ENCODE measurements at places on chromosomes 11 and 22.

GRCh38 chr11:100805506-100806199, 118.6 kb downstream of the ARHGAP42 start:
- no peak for DNase-seq

DNA sequence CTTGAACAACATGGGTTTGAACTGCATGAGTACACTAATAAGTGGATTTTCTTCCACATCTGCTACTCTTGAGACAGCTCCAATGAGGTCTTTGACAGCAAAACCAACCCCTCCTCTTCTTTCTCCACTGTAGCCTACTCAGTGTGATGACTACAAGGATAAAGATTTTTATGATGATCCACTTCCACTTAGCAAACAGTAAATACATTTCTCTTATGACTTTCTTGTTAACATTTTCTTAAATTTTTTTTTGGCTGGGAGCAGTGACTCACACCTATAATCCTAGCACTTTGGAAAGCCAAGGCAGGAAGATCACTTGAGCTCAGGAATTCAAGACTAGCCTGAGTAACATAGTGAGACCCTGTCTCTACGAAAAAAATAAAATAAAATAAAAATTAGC, 9.9 kb upstream of the EIF4G2 start:
- no peak for DNase-seq

GRCh38 chr11:120562806-120563425, 51.4 kb downstream of the GRIK4 start:
- DNase-seq: no peak

DNA sequence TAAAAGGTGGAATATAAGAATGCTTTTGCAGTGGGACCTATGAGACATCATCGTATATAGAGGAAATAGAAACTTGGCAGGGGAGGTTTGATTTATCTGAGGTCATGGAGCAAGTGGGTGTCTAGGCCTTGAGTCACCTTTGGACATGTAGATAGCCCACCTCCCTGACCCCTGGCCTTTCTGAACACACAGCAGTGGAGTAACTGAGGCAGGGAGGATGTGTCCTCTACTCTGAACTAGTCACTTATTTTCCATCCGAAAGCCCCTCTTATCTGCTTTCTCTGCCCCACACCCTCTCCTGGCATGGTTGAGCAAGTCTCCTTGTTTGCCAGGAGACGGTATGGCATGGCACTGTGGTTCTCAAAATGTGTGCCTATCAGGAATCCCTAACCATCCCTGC, 7.9 kb downstream of the CD82 start:
- DNase-seq: no peak

GRCh38 chr22:19719050-19719482, 4.3 kb upstream of the GP1BB start:
- DNase-seq: peak; percentile 67

- no peak for DNase-seq
Measured at GRCh38 chr22:19063581-19064353, 58.4 kb downstream of the DGCR2 start.

DNA sequence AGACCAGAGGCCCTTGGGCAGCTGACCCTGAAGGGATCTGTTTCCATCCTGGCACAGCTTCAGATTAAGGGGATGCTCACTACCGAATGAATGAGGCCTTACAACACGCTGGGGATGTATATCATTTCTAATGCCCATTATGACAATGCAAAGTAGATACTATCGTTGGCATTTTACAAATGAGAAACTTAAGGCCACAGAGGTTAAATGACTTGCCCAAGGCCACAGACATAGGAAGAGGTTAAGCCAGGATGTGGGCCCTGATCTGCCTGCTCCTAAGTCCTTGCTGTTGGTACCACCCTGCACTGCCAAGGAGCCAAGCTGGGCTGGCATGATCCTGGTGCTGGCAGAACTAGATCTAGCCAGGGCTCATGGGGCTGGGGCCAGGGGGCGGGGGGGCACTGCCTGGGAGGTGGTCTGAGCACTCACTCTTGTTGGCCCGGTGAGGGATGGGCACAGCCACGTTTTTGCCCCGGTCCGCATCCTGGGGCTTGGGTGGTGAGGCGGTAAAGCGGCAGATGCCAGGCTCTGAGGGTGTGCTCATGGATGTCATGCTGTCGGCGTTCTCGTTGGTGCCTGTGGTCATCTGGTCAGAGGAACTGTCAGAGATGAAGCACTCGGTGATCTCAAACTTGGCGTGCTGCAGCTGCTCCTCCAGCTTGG, 102.8 kb downstream of the CEP164 start:
- DNase-seq: no peak

DNA sequence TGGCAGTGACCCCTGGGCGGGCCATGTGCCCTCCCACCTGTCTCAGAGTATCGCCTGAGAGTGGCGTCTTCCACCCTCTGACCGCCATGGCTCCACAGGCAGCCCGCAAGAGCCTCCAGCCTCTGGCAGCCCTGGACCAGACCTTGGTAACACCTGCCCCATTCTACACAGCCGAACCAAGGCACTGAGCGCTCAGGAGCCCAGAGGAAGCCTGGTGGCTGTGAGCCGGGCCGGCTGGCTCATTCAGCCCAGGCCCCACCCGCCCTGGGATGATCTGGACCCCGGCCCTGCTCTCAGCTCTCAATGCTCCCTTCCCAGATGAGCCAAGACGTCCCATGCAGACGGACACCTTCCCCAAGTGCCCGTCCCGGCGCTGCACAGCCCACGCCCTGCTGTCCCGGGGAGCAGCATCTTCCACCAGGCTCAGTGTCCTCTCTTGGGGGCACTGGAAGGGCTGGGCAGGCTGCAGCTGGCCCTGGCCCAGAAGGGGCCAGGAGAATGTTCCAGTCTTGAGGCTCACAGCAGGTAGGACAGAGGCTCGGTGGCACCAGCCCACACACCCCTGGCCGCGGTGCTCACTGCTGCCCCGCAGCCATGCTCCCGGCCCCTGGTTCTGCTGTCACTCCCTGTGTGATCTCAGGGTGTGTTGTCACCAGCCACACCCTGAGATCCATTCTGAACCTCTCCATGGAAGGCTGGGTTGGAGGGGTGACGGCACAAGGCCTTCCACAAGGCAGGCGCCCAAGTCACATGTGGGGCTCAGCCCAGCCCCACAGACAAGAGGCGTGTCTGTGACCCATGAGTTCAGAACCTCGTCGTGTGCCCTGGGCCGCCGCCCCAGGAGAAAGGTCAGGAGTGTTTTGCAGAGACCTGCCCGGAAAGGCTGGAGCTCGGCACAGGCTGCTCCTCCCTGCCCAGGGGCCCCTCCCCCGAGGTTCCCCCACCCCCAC, 24.2 kb upstream of the PPARA start:
- no peak for DNase-seq

GRCh38 chr11:64539711-64540427, 51.2 kb upstream of the SLC22A12 start:
- DNase-seq: no peak

DNA sequence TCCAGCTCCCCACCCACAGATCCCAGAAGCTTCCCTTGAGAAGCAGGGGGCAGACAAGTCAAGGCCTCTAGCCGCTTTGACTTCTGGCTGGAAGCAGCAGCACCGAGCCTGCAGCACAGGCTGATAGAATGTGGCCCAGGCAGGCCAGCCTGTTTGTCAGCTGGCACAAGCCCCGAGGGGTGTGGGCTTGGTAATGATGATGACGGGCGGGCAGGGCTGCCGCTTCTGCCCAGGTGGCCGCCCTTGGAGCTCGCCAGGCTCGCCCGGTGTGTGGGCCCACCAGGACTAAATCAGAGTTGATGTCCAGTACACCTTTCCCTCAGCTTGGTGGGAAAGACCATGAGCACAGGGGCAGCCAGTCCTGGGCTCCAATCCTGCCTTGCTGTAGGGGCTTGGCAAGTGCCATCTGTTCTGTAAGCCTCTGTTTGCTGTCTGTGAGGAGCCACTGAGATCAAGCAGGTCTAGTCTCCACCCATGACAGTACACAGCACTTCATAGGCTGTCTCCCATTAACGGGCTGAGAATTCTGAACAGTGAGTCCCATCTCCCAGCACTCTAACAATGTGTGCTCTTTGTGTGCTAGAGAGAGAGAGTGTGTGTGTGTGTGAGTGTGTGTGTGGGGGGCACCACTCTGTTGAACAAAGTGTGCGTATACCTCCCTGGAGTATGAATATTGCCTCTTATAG, 26.8 kb downstream of the MICAL2 start:
- DNase-seq: no peak

DNA sequence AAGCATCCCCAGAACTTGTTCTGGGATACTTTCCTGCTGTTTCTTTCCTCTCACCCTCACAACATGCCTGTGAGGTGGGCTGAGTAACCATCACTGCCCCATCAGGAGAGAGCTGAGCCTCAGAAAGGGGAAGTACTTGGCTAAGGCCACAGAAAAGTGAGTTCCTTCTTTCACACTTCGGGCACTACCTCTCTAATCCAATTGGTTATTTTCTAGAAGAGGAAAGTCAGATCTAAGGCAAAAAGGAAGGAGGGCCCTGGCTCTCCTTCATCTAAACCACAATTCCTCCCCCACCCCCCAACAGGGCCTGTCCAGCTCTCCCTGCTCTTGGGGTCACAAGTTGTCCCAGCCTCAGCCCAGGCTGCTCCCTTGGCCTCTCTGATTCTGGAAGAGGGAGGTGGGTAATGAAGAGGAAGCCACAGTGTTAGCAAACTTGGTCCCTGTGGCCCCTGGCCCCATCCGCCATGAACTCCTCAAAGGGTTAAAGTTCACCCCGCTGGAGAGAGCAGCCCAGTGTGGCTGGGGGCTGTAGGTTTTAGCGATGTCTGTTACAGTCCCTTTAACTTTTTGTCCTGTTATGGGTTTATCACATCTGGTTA, 34.0 kb downstream of the SLC22A12 start:
- DNase-seq: no peak

DNA sequence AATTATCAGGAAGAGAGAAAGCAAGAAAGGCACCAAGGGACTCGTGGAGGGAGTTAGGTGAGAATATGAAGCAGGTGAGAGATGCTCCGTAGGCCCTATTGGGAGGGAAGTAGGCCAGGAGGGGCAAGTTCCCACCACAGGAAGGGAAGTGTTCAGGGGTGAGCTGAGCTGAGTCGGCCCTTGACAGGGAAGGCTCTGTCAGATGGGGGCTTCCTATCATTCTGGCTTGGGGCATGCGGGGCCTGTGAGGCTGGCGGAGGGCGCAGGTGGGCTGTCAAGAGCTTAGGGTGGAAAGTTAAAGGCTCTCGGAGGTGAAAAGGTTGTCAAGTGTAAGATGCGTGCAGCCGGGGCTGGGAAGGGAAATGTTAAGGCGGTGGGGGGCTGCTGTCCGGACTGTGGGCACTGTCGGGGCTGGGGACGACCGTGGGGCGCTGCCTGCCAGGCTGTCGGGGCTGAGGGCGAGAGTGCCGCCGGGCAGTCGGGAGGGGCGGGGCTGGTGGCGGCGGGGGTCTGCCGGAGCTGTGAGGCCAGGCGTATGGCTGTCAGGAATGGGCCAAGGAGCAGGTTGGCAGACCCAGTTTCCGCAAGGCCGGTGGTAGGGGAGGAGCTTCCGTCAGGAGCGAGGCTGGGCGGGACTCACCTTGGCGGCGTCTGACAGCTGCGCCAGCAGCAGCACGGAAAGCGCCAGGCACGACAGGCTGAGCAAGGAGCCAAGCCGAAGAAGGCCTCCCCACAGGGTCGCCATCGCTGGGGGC, 496 bp downstream of the TMEM9B start:
- DNase-seq: no peak

- DNase-seq: peak; percentile 35
Measured at GRCh38 chr11:45859661-45860140, 12.4 kb downstream of the CRY2 start.

DNA sequence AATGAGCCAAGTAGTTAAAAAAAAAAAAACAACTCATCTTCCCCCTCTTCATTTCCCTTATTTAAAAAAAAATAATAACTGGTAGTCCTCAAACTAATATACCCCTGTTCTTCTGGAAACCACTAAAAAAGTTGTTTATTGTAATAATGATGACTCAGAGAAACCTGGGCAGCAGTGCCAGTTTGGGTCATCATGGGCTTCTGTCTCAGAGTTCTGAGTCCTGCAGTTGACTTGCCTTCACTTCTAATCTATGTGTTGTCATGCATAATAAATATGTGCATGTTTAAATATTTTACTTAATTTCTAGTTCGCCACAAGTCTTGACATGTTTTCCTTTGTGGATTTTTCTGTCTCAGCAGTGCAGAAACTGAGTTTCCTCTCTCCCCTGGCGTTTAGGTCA, 46.8 kb downstream of the PPP2R1B start:
- no peak for DNase-seq

GRCh38 chr11:108286370-108286769, 63.5 kb downstream of the ATM start:
- no peak for DNase-seq

GRCh38 chr11:37483761-37484160, 885.7 kb upstream of the RAG2 start:
- DNase-seq: no peak

- no peak for DNase-seq
Measured at GRCh38 chr11:9219572-9219971, 45.6 kb downstream of the DENND5A start.

GRCh38 chr11:61106296-61106695, 4.0 kb downstream of the CD5 start:
- no peak for DNase-seq

- no peak for DNase-seq
Measured at GRCh38 chr22:22048981-22049531, 66.5 kb upstream of the TOP3B start.

DNA sequence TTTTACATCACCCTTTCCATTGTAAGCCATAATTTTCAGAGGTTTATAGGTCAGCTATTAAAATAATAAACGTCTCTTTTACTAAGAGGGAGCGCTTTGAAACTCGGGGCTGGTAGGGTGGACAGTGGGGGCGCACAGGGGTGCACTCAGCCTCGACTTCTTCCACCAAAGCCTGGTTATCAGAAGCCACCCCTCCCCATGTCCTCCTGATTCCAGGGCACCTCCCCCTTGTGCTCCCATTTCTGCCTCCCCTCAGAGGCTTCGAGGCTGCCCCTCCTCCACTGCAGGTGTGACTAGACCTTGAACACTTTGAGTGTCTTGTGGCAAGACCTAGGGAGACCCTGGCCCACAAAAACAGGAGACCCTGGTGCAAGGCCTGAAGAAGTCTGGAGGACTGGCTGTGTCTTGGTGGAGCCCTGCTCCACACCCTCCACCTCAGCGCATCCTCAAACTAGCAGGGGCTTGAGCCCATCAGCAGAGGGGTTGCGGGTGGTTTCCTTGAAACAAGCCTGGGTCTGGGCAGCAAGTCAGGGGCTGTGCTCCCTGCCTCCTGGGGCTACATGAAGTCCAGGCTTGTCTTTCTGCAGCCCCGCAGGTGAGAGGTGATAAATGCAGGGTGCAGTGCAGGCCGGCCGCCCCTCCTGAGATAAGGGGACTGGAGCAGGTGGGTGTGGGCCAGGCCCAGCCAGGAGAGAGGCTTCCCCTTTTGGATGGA, 3.0 kb downstream of the CDKN1C start:
- no peak for DNase-seq
